ENCODE measurements at places on chromosomes 16 and 17. TPM values are rescaled to one million over a fixed set of nuclear protein-coding genes. Genes with fewer than 3 reads are reported as not detected.

Gene FOXJ1
- not detected for total RNA-seq

Gene INPP5K
- 19.7 TPM for total RNA-seq

Gene NUBP1
- 14.2 TPM for total RNA-seq

Gene GRAPL
- total RNA-seq, result not detected

Gene KIF2B
- total RNA-seq, result not detected

Gene TNK1
- 13.0 TPM for total RNA-seq

Gene ZFP90
- total RNA-seq, result 16.9 TPM

Gene THOC6
- 35.3 TPM for total RNA-seq

Gene SPEM2
- total RNA-seq, result not detected

Gene MPG
- 140 TPM for total RNA-seq

Gene PIGS
- 55.8 TPM for total RNA-seq

Gene DUS2
- 30.4 TPM for total RNA-seq

Gene DOC2B
- total RNA-seq, result 0.09 TPM

Gene SLC16A11
- total RNA-seq, result not detected

Gene HS3ST3A1
- total RNA-seq, result 2.5 TPM

Gene ZNF19
- 0.42 TPM for total RNA-seq

Gene SULT1A4
- 2.3 TPM for total RNA-seq

Gene ZFPM1
- total RNA-seq, result 3.0 TPM

Gene MED13
- total RNA-seq, result 30.3 TPM

Gene TMED6
- not detected for total RNA-seq

Gene CIITA
- 0.07 TPM for total RNA-seq

Gene CES1
- total RNA-seq, result not detected

Gene PPP1R27
- total RNA-seq, result not detected

Gene CD7
- total RNA-seq, result not detected

Gene TP53TG3D
- not detected for total RNA-seq

Gene OR2C1
- total RNA-seq, result not detected

Gene TEX14
- not detected for total RNA-seq

Gene TBX2
- total RNA-seq, result 1.4 TPM

Gene CD79B
- total RNA-seq, result not detected

Gene SRCIN1
- total RNA-seq, result not detected

Gene MYCBPAP
- 0.60 TPM for total RNA-seq

Gene ZMYND15
- total RNA-seq, result not detected

Gene CMTR2
- 13.0 TPM for total RNA-seq

Gene PRR29
- 0.37 TPM for total RNA-seq

Gene ATP5PD
- 301 TPM for total RNA-seq

Gene DGKE
- 4.8 TPM for total RNA-seq

Gene NPTX1
- not detected for total RNA-seq

Gene TMEM98
- 52.4 TPM for total RNA-seq

Gene PRRT2
- not detected for total RNA-seq

Gene BAIAP3
- not detected for total RNA-seq

Gene C16orf92
- total RNA-seq, result not detected

Gene CCL16
- not detected for total RNA-seq

Gene FOXL1
- 2.9 TPM for total RNA-seq

Gene ADAD2
- total RNA-seq, result not detected

Gene NPIPA3
- not detected for total RNA-seq

Gene BCAR1
- total RNA-seq, result 68.1 TPM

Gene PER1
- total RNA-seq, result 70.4 TPM

Gene CD300E
- total RNA-seq, result not detected

Gene GLIS2
- 3.2 TPM for total RNA-seq

Gene PALB2
- 12.2 TPM for total RNA-seq

Gene GPR179
- not detected for total RNA-seq

Gene NOXO1
- 2.2 TPM for total RNA-seq

Gene RNU2-1
- total RNA-seq, result not detected

Gene BCL6B
- total RNA-seq, result not detected

Gene RSKR
- 4.4 TPM for total RNA-seq
